Activated T-helper 1 cell treated with anti-CD3 and anti-CD28 coated beads, Interleukin-2, amount 50 U/mL, for 16 hours (primary cell): ENCODE measurements at places on chromosomes 4 and X.
A peak's percentile ranks its signal among the peaks of the same experiment; 100 is the strongest.

DNA sequence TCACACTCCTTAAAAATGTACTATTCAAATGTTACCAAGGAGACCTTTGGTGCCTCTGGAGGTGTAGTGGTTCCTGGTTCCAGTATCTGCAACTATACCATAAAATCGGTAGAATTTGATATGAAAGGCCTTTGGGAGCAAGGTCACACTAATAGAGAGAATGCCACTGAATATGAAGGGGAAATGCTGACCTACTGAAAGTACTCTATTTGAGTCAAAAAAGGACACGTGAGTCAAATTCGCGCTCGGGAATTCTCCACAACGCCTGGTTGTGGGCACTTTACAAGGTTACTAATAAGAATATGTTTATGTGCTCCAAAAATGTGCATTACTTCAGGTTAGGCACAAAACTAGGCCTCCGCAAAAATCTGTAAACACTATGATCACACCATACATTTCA lies 39.5 kb upstream of the RELL1 start:
- DNase-seq: no peak

GRCh38 chrX:24526616-24527015 lies 61.5 kb downstream of the PDK3 start:
- no peak for DNase-seq

GRCh38 chr4:80058740-80059139 lies 14.3 kb downstream of the ANTXR2 start:
- no peak for DNase-seq

DNA sequence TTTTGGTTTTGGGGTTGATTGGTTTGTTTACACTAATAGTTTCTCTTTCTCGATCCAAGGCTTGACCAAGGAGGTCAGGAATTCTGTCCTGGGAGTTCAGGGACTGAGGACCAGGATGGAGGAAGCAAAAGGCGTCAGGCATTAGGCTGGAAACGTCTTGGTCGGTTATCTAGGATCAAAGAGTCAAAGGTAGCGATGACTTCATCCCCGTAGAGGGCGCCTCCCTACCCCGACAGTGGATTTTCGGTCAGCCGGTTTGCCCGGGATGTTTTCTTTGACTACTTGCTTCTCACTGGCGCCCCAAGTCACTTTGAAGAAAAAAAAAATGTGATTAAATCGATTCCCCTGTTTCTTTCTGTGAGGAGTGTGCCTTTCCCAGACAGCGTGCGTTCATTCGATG lies 980 bp upstream of the FHDC1 start:
- no peak for DNase-seq

- no peak for DNase-seq
Observed at GRCh38 chr4:36511785-36512184, 230.4 kb downstream of the DTHD1 start.

- no peak for DNase-seq
Observed at GRCh38 chrX:10054396-10054795, 87.2 kb downstream of the CLDN34 start.

- no peak for DNase-seq
Observed at GRCh38 chrX:42524379-42524778, 253.6 kb downstream of the PPP1R2C start.

- no peak for DNase-seq
Observed at GRCh38 chrX:142999199-142999701, 26.5 kb upstream of the SPANXN4 start.

DNA sequence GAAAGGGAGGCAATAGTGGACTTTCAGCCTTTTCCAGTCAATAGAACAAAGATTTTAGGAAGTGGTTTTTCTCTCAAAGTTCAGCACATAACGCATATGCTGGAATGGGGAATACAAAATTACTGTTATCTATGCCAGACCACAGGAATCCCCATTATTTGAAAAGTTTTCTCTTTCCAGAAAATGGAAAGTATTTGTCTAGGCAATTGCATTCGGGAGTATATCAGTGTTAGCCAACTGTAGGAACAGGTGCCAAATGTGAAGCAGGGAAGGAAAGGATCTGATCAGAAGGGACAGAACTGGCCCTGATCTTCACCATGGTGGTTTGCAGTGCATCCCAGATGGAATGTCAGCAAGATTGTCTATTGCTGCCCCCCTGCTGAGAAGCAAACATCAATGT lies 213.6 kb downstream of the CPE start:
- no peak for DNase-seq

DNA sequence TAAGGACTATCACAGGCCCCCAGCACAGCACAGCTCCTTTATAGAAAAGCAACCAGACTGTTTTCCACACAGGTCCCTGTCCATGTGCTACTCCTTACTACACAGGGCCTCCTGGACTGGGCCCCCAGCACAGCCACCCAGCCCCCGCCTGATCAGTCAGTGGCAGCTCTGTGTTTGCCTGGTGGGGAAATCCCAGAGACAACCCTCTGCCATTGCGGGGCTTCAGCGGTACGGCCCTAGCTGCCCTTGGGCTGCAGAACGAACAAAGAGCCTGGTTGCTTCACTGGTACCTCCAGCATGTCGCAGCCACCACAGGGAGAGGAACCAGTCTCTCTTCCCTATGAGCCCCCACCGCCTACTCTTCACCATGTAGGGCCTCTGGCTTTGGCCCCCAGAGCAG lies 30.7 kb downstream of the CBR4 start:
- no peak for DNase-seq

DNA sequence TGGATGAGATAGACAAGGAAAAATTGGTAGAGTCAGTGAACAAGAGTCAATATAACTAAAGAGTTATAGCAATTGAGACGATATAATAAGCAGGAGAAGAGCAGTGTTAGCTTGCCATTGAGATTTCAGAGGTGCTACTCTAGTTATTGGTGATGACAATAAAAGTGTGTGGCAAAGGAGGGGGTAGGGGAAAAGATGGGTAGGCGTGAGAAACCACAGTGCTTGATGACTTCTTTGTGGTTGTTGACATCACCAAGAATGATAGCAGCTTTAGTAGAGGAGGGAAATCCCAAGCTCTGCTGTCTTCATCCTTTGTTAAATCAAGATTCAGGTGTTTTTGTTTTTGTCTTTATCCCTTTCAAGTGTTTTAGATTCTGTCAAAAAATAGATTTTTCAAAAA lies 179.9 kb upstream of the PPP3CA start:
- peak; percentile 40 for DNase-seq

GRCh38 chr4:180057299-180057721 lies 2185.9 kb upstream of the TENM3 start:
- no peak for DNase-seq

GRCh38 chr4:167028976-167029375 lies 205.3 kb downstream of the SPOCK3 start:
- no peak for DNase-seq

DNA sequence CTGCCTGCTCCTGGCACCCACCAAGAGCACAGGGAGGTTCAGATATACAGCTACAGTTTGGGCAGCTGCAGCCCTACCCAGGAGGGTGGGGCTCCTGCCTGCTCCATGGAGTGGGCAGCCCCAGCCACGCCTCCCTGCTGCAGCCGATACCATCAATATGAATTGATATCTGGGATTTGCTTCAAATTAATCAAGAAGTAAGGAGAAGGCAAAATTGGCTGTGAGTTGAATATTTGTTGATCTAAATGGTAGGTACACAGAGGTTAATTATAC lies 31.2 kb upstream of the ZNF280C start:
- no peak for DNase-seq

- no peak for DNase-seq
Observed at GRCh38 chrX:53939127-53939526, 105.1 kb downstream of the PHF8 start.

DNA sequence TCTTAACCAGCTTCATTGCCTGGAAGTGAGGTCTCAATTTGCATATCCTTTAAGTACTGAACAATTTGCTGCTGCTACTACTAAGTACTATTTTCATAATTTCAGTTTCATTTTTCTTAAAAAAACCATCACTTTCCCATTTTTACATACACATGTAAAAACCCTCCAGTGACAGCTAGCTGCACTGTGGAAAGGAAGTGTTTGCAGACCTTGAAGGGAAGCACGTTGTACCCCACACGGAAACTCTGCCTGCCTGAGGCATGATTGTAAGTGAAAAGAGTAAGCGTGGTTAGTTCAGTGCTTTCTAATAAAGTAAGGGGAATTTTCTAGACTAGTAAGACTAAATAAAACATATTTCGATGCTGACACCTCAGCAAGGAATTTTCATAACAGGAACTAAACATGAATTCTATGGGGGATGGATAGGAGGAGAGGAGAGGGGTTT lies 103.6 kb downstream of the RAPGEF2 start:
- no peak for DNase-seq

DNA sequence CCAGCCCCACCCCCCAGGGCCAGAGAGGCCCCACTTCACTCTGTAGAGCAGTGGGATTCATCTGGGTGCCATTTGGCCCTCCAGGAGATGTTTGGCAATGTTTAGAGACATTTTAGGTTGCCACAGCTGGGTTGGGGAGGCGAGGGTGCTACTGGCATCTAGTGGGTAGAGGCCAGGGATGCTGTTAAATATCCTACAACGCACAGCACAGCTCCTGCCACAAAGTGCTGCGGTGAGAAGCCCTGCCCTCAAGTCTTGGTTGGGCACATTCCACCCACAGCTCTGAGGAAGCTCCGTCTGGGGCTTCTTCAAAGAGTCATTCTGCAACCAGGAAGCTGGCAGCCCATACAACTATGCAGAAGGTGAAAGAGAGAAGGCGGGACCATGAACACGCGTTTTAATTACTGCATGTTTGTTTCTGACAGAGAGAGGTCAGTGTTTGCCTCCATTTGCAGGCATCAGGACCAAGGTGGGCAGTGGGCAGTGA lies 48.1 kb upstream of the FAM9C start:
- peak; percentile 42 for DNase-seq

GRCh38 chr4:47071901-47072341 lies 40.6 kb downstream of the GABRB1 start:
- no peak for DNase-seq

GRCh38 chr4:125338814-125339213 lies 24.1 kb downstream of the FAT4 start:
- no peak for DNase-seq

DNA sequence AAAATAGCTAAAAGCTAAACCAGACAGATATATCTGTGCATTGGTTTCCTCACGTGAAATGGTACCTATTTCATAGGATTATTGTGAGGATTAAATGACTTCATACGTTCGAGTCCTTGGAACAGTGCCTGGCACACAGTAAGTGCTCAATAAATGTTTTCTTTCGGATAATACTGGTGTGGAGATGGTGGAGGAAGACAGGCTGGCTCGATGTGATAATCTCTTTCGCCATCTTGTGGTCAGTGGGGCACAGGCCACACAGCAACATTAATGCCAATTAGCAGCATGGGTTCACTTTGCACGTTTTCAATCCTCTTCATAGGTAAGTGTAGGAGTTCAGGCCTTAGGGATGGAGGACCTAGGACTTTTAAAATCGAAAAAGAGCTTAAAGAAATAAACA lies 9.3 kb downstream of the PAGE4 start:
- no peak for DNase-seq

GRCh38 chrX:108022491-108023089 lies 22.3 kb upstream of the VSIG1 start:
- no peak for DNase-seq

DNA sequence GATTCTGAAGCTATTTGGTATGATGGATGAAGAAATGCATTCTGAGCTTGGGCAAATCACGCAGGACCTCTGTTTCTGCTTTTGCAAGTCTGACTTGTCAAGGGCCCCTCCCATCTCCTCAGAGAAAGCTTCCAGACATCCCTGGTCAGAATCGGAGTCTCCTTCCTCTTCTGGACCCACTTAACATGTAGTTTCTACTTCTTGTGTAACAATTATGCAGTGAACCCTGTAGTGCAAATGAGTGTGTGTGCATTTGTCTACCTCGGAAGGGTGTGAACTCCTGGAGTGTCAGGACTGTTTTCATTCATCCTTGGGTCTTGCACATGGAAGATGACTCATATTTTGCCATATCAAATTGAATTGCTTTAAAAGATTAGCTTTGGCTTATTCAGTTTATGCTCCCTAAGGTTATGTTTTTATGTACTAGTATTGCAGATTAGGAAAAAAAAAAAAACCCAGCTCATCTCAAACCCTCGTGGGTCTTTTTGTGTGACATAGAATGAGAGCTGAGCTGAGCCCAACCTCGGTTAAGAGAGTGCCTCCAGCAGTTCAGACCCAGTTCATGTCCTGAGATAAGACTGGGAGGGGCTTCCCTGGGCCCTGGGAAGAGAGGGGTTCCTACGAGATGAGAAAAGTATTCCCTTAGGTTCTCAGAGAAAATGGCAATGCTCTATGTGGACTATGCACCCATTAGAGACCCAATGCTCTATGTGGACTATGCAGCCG lies 61.1 kb upstream of the RPL34 start:
- DNase-seq: no peak

- no peak for DNase-seq
Observed at GRCh38 chr4:163810755-163811154, 316.3 kb downstream of the TMA16 start.

DNA sequence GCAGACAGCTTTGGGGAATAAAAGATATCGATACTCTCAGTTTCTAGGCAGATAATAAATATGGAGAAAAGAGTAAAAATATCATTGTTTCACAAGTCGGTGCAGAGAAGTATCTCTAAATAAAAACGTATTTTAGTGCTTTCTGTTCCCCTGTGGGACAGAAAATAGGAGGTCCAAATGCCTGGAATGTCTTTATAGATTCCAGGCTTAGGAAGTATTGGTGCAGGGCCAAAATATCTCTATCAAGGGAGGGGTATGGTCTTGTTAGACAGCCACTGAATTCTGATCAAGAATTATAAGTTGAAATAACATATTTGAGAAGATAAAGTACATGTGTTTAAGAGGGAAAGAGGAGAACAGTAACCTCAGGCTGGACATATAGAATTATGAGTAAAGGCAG lies 596.4 kb downstream of the PCDH18 start:
- no peak for DNase-seq

GRCh38 chr4:187390646-187391045 lies 604.9 kb upstream of the ZFP42 start:
- no peak for DNase-seq

GRCh38 chr4:147430111-147430510 lies 50.8 kb upstream of the EDNRA start:
- DNase-seq: no peak

DNA sequence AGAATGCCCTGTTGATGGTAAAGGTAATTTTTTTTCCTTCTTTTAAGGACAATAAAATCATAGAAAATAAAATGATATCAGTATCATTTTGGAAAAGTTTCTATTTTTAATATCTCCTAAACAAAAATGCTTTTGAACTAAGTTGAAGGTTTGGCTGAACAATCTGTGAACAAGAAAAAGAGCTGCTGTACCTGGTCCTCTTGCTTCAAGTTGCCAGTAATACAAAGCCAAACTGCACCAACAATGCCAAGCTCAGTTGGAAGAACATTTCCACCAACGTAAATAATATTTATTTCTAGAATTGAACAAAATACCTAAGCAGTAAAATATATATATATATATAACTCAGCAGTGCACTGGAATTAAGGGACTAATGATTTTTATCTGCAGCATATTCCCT lies 132.8 kb downstream of the CAMK2D start:
- DNase-seq: no peak

GRCh38 chrX:24805201-24805600 lies 111.5 kb downstream of the POLA1 start:
- no peak for DNase-seq

GRCh38 chr4:7581477-7581876 lies 146.7 kb upstream of the PSAPL1 start:
- DNase-seq: no peak

- DNase-seq: no peak
Observed at GRCh38 chr4:162229670-162230069, 65.9 kb upstream of the FSTL5 start.
